Hypothalamus (tissue), 51 donors: ENCODE measurements at places on chromosomes 4 and X.

GRCh38 chrX:103781062-103781402 lies 4.4 kb downstream of the PLP1 start:
- DNase-seq = no peak

- no peak for DNase-seq
These were observed 93.3 kb downstream of the NEUROG2 start for GRCh38 chr4:112422644-112423043.

DNA sequence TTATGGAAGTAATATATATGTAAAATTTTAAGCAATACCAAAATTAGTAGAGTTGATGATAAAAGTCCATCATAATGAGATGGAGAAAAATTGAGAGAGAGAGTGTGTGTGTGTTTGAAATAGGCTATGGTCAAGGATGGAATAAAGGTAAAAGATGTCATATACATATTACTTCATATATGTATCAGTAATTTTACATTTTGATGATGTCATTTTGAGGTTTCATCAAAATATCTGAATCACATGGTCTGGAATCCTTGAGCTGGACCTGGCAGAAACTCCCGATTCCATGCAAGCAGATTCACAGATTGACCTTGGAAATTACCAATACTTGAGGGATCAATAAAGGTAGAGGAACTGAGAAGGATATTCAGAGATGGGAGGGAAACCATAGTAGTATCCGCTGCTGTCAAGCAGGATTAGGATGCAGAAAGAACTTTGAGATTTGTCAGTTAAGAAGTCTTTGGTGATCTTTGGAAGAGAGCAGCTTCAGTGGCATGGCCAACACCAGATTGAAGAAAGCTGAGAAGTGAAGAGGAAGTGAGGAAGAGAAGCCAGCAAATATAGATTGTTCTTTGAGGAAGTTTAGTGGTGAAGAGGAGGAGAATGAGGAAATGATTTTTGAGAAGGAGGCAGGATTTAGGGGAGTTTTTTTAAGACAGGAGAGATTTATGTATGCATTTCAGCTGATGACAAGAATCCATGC lies 21.5 kb downstream of the DNAAF6 start:
- no peak for DNase-seq

DNA sequence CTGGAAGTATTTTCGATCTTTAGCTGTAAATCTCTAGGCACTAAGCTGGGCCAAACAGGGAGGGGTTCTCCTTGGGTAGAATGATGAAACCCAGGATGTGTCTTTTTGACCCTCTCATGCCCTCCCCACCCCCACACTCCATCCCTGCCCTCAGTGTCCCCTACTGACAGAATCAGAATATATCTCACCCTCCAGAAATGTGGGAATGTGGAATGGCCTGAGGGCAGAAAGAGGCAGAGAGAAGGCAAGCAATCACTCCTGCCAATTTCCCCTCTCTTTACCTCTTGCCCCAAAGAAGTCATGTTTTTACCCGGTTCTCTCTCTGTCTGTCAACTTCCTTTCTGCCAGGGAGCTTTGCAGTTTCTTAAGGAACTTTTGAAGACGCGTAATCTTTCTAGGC lies 34.4 kb downstream of the RAP2C start:
- DNase-seq = no peak

DNA sequence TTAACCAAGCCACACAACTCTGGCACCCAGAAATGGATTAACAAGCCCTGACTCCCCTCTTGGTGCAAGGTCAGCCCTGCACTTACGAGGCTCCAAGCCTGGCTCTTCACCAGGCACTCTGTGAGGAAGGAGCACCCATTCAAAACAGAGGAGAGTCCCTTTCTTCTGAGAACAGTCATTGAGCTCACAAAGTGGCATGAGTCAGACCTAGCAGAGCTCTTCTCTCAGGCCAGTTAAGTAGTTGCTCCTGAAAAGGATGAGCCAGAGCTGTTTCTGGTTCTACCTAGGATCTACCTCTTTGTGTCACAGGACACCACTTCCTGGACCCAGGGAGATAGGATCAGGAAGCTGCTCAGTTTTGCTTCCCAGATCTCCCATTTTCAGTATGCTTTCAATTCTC lies 48.2 kb downstream of the EVC2 start:
- DNase-seq = no peak

- DNase-seq = peak; percentile 35
These were observed 37.2 kb downstream of the PCGF3 start for GRCh38 chr4:742742-743311.

GRCh38 chr4:13980317-13981310 lies 353.1 kb upstream of the BOD1L1 start:
- DNase-seq = no peak

GRCh38 chrX:56947699-56948098 lies 47.6 kb downstream of the SPIN3 start:
- DNase-seq = no peak

DNA sequence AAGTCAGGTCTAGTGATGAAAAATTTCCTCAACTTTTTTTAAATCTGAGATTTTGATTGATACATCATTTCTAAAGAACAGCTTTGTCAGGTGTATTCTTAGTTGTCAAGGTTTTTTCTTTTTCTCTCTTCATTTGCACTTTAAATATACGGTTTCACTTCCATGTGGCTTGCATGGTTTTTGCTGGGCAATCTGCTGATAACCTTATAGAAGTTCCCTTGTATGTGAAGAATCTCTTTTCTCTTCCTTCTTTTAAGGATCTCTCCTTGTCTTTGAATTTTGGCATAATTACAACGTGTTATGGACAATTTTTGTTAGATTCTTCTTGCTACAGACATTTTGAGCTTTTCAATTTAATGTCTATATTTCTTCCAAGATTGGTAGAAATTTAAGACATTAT lies 76.4 kb downstream of the ZNF721 start:
- no peak for DNase-seq

GRCh38 chrX:19862634-19863211 lies 24.7 kb downstream of the SH3KBP1 start:
- no peak for DNase-seq

DNA sequence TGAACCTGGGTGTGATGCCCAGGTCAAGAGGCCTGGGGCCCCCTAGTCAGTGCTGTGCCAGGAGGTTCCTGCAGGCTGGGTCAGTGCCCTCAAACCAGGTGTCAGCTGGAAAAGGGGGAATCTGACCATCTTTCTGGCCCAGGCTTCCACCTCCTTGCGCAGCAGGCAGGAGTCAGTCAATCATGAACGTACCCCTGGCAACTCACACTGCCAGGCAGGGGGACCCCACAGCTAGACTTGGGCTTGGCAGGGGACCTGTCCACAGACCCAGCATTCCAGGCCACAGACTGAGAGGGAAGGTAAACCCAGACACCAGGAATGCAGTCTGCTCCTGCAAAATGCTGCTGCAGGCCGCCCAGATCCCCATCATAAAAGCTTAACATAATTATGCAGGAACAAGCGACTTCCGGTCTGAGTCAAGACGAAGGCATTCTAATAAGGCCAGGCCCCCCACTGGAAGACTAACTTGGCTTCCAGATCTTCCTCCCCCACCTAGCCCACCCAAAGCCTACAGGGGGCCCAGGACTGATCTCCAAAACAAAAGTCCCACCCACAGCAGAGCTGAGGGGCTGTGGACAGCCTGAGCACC lies 156.3 kb downstream of the BCOR start:
- DNase-seq = no peak

GRCh38 chr4:109810552-109811387 lies 4.8 kb upstream of the GAR1 start:
- no peak for DNase-seq

- no peak for DNase-seq
These were observed 146.3 kb downstream of the SHROOM3 start for GRCh38 chr4:76581077-76581962.

GRCh38 chr4:170497112-170497511 lies 407.4 kb upstream of the AADAT start:
- DNase-seq = no peak

DNA sequence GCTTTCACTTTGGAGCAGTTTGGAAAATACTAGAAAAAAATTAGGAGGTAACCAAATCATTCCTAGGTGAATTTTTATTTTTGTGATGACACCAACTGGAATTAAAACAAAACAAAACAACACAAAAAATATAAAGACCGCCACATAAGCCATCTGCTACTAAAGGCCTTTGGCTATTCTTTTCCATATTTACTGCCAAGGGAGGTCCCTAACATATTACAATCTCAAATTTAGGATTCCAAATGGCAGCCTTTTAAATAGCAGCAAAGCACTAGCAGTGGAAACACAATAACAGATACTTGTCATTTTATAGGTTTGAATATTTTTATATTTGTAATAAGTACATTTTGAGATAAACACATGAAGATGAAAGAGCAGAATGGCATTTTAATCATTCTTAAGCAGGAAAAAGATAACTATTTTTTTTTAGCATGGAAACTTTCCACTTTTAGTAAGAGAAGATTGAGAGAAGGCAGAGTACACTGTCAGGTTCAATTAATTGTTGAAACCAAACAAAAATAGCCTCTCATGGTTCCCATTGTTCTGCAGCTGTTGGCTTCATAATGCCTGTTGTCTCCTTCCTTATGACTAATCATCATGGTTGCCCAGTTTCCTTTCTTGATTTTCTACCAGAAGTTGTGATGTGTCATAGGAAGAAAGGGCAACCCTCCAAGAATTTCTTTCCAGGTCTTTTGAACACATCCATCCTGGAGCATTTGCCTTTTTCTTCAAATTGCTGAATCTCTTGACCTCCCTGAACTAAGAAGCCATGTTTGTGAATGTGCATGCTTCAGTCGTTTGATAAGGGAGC lies 219.0 kb upstream of the EMCN start:
- DNase-seq = no peak

GRCh38 chr4:108157655-108158054 lies 11.1 kb downstream of the LEF1 start:
- no peak for DNase-seq

GRCh38 chr4:46890056-46890455 lies 19.0 kb downstream of the COX7B2 start:
- no peak for DNase-seq

DNA sequence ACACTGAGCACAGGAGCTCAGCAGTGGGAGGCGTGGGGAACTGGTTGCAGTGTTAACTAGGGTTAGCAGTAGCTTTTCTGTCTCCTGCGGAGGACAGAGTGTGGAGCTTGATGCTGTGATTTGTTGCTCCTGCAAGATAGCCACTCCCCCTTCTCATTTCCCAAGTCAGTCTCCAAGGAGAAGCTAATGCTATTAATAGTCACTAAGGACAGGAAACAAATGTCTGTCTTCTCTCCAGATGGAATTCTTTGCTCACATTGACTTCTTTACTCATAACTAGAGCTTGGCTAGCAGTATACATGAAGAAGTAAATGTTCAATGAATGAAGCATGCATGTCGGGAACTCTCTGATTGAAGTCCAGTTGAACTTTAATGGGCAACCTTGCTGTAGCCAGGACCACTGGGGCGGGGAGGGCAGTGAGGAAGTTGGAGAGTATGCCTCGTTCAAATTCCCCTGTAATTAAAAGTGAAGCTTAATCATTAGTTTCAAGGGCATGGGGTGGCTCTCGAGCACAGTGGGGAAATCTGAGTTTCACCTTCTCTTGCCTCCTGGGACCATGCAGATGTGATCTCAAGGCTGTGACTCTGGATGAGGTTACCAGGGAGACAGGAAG lies 156.6 kb upstream of the SCML1 start:
- no peak for DNase-seq

DNA sequence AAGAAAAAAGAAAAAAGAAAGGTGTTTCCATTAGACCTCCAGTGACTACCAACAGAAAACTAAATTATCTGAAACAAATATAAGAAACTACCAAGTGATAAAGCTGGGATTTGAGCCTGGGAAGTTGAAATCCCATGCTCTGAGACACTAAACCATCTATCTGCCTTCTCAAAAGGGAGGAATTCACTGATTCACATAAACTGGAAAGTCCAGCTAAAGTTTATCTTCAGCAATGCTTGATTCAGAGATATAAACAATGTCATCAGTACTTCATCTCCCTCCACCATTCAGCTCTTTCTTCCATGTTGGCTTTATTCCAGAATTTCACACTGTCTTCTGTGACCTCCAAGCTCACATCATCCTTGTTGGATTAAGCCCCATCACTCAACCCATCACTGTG lies 96.3 kb downstream of the IQCM start:
- DNase-seq = no peak

DNA sequence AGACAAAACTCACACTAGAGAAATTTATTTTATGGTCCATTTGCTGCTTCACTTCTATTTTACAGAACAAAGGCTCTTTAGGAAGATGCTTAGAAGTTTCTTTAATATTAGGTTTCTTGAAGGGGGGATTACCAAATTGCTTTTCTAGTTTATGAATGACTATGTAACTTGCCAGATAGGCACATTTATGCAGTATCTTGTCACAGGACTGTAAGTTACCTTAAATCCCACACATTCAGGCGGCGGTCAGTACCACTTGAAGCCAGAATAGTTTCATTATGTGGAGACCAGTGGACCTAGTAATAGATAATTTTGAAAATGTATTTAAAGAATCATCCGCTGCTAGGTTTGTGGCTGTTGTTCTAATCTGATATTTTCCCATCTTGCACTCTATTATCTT lies 18.3 kb downstream of the RBBP7 start:
- no peak for DNase-seq

- no peak for DNase-seq
These were observed 10.5 kb downstream of the PPAT start for GRCh38 chr4:56424697-56425514.

DNA sequence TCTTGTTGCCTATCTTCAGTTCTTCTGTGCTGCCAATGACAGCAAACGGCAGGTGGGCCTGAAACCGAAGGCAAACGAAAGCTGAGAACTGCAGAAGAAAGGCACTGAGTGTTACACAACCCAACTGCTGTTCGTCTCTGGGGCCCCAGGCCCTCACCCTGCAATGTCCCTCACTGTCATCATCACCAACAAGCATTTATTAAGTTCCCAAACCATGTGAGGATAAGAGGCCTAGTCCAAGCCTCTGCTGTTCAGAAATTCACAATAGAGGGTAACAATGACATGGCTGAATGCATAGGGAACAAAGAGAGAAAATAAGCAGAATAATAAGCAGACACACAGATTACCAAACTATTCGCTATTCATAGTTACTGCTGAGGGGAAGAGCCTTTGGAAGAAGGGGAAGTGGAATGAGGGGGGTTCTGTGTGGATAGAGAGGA lies 34.5 kb upstream of the NKRF start:
- DNase-seq = no peak

DNA sequence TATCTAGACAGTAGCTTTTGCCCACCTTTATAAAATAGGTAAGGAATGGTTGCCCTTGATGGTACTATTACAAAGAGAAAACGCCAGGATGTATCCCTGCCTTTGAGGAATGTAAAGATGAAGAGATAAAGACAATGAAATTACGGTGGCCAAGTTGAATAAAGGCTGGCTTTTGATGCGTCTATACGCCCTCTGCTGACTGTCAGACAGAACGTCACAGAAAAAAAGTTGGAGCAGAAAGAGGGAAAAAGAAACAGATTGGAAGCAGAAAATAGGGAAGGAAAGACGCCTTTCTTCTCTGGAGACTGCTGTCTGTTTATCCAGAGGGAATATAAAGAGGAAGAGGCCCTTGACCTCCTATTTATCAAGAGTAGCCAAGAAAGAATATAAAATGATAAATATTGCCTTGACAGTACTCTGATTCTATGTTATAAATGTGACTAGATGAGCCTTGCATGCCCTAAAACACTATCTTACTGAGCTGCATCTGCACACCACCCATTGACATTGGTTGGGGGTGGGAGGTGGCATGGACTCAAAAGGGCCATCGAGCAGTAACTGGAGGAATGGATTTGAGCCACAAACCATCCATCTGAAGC lies 30.6 kb downstream of the PCDH19 start:
- DNase-seq = no peak
